ENCODE measurements at places on chromosomes 7 and 10.

- DNase-seq: no peak
Observed at GRCh38 chr10:84695902-84696301, 367.5 kb downstream of the CCSER2 start.

- no peak for DNase-seq
Observed at GRCh38 chr10:60954035-60954434, 10.1 kb upstream of the RHOBTB1 start.

GRCh38 chr7:158861004-158861787 lies 4.8 kb downstream of the DYNC2I1 start:
- no peak for DNase-seq

DNA sequence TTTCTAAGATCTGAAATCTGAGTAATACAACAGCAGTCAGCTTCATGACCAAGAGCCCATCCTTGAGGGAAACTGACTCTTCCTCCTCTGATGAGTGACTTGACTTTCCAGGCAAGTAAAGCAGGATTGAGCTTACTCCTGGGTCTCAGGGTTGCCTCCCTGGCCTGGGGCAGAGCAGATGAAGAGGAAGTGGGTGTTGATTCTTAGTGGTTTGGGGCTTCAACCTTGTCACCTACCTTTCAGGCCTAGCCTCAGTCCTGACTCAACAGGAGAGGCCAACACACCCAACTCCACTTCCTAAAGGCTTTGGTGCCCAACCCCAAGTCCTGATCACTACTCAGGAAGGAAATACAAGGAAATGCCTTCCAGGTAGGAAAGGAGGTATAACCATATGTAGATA lies 54.1 kb downstream of the KCNMA1 start:
- DNase-seq: no peak

- DNase-seq: no peak
Observed at GRCh38 chr7:53397911-53398310, 362.5 kb downstream of the POM121L12 start.

DNA sequence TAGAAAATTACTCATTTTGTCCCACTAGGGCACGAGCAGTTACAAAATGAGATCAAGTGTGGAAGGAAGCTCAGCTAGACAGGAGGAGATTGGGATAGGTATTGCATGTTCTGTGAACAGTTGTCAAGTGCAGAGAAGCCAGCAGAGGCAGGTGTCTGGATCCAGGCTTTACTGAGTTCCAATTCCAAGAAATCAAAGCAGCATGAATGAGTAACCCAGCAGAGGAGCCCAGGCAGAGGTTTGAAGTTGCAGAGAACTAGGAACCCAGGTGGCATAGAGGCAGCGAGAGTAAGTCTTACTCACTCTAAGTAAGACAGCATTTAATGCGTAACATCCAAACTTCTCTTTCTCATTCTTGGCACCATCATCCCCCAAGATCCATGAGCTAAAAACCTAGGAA lies 11.8 kb downstream of the MRC1 start:
- DNase-seq: no peak
